Osteocyte (in vitro differentiated cells): ENCODE measurements at places on chromosomes 6 and 20. TPM values are rescaled to one million over a fixed set of nuclear protein-coding genes. Genes with fewer than 3 reads are reported as not detected.

GRCh38 chr6:51090343-51090742, 271.7 kb downstream of the TFAP2B start:
- DNase-seq, result no peak

- DNase-seq, result peak; percentile 27
Measured at GRCh38 chr6:89840538-89840937, 10.9 kb downstream of the CASP8AP2 start.

GRCh38 chr6:26123675-26123946, 36.4 kb downstream of the HFE start:
- peak; percentile 88 for DNase-seq

- no peak for DNase-seq
Measured at GRCh38 chr20:22672191-22672590, 87.8 kb upstream of the FOXA2 start.

- peak; percentile 85 for DNase-seq
Measured at GRCh38 chr6:7108196-7108963, 619 bp downstream of the RREB1 start.

DNA sequence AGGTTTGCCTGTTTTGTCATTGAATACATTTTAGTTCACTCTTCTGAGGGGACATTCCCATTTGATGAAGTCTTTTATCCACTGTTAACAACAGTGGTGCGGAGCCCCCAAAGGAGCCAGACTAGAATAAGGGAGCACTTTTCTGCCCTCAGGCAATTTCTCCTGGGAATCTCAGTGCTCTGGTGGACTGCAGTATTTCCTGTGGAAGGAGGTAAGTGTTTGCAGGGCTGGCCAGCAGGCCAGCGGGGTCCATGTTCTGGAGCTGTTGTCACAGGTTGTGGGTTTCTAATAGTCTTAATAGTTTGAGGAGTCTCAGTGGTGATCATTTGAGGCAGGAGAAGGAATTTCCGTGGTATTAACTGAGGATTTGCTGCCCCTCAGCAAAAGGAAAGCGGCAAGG, 83.5 kb downstream of the ASXL1 start:
- DNase-seq, result no peak

DNA sequence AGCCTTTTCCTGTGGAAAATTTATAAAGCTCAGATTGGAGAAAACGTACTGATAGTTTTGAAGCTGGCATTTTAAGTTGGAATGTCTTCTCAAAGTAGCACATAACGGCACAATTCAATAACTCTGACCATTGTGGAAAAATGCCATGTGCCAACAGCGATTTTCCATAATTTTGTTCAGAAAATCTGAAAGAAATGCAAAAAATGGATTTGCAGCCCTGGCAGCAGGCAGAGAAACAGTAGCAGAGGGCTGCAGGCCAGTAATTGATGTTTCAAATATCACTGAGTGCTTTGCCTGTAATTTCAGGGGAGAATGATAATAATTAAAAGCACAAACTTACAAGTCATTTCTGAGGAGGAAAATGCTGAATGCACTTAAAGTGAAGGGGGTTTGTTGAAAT, 507.4 kb downstream of the MAFB start:
- no peak for DNase-seq

DNA sequence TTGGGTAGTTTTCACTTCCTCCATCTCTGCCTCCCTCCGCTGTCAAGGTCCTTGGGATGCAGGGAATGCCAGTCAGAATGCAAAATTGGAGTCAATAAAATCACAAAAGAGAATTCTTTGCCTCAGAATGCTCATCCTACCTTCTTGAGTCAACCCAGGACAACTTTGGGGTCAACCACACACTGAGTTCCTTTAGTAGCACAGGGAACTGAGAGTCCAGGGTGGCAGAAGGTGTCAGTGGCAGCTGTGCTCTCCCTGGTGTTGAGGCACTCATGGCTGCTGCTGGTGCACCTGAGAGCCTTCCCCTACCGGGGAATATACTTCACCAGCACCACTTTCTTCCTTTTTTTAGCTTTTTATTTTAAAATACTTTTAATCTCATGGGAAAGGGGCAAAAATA, 829 bp upstream of the NOTCH4 start:
- no peak for DNase-seq

Gene IYD
- total RNA-seq, result not detected in 2 replicates
